ENCODE measurements at places on chromosomes 16 and 17.
A peak's percentile ranks its signal among the peaks of the same experiment; 100 is the strongest.

- H3K27ac ChIP-seq: no peak overlapping the region
- H3K36me3 ChIP-seq: no peaks in the 10 kb centered on the region
- no peaks in the 10 kb centered on the region for H3K27me3 ChIP-seq
- H3K4me1 ChIP-seq: no peaks in the 10 kb centered on the region
- no peak for DNase-seq
Measured at GRCh38 chr16:65681406-65681805, 559.5 kb upstream of the CDH11 start.

- H3K27me3 ChIP-seq: no peaks in the 10 kb centered on the region
- peaks cover 69% of the 10 kb centered on the region for H3K36me3 ChIP-seq
- H3K27ac ChIP-seq: peak overlapping the region; percentile 24
- peak; percentile 83 for DNase-seq
Measured at GRCh38 chr17:39920218-39921210, 2.1 kb upstream of the GSDMB start.

DNA sequence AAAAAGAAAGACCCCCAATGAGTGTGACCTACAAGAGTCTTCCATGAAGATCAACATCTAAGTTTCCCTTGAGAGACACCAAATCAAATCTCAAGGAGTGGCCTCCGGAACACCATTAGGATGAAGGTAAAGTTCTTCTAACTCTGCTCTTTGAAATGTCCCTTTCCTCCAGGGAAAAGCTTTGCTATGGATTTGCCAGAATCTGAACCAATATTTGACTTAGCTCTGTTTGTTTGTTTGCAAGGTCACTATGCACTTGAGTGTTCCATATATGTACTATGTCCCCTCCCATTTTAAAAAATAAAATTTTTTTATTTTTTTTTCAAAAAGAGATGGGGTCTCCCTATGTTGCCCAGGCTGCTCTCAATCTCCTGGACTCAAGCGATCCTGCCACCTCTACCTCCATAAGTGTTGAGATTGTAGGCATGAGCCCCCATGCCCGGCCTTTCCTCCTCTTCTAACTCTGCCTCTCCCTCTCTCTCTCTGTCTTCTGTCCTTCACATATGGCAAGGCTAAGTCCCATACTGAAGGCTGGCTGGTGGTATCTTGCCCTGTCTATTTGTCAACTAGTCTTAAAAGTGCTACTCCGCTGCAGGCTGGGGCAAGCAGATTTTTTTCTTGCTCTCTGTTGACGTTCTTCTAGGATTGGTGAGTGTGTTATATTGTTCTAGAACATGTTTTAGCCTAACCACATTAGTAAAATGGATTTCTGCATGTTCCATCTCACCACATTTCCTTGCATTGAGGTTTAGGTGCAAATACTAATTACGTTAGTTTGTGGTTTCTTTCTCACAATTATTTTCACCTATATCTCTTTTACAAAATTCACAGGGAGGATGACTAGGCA lies 276.7 kb upstream of the DYNLRB2 start:
- DNase-seq: no peak
- H3K4me1 ChIP-seq: peaks cover 34% of the 10 kb centered on the region
- H3K27me3 ChIP-seq: no peaks in the 10 kb centered on the region
- no peak overlapping the region for H3K4me3 ChIP-seq
- H3K36me3 ChIP-seq: no peaks in the 10 kb centered on the region

- no peak overlapping the region for H3K4me3 ChIP-seq
- no peaks in the 10 kb centered on the region for H3K4me1 ChIP-seq
- no peak overlapping the region for H3K27ac ChIP-seq
- DNase-seq: no peak
Measured at GRCh38 chr16:1511662-1512569, 18.8 kb downstream of the TELO2 start.

DNA sequence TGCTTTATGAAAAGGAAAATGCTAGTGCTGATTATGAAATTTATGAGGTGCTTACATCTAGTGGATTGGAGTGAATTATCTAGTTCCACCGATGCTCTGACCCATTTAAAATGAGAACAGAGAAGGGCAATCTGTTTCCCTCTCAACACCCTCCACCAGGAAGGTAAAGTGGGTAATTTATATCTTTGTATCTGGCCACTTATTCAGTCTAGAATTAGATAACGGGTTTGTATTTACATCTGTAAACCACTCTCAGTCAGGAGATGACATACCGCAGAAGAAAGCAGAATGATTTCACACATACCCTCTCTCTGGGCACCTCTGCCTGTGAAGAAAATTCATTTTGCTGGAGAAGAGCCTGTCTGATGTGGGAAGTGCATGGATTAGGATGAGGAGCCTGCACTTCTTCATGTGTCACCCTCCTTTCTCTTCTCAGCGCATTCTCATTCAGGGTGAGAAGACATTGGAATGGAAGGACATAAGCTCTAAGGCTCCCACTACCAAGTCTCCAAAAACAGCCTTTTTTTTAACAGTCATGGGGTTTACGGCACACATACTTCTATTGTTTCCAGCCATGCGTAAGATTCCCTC lies 646.7 kb upstream of the SALL1 start:
- no peak overlapping the region for H3K4me3 ChIP-seq
- DNase-seq: no peak
- no peak overlapping the region for H3K27ac ChIP-seq
- no peaks in the 10 kb centered on the region for H3K4me1 ChIP-seq

DNA sequence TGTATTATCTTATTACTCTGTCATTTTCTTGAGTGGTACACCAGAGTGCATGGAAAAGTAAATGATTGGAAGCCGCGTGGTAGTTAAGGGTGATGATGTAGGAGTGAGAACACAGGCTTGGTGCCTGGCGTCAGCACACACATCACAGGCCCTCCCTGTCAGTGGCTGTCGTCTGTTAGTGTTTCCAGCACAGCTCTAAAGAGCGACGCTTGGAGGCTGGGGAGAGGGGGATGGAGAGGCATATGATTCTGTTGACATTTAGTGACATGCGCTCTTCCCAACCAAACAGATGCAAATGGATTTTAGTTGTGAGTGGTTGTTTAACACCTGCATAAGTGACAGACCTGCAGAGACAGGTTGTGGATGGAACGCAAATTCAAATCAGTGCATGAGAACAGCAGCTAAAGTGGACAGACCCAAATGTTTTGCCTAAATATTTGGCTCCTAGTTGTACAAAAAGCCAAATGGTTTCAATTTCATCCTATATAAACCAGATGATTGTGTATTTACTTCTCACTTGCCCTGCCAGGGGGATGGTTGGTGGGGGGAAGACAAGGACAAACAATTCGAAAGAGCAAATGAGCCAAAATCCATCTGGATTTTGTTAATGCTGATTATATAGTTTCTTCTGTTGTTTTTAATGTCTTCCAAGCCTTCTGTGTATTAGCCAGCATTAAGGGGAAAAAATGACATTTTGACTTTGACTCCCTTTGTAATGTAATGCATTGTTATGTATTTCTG lies 222.3 kb downstream of the WWOX start:
- no peak for DNase-seq
- no peak overlapping the region for H3K4me3 ChIP-seq
- H3K36me3 ChIP-seq: no peaks in the 10 kb centered on the region
- H3K4me1 ChIP-seq: no peaks in the 10 kb centered on the region
- no peaks in the 10 kb centered on the region for H3K27me3 ChIP-seq
- no peak overlapping the region for H3K27ac ChIP-seq

DNA sequence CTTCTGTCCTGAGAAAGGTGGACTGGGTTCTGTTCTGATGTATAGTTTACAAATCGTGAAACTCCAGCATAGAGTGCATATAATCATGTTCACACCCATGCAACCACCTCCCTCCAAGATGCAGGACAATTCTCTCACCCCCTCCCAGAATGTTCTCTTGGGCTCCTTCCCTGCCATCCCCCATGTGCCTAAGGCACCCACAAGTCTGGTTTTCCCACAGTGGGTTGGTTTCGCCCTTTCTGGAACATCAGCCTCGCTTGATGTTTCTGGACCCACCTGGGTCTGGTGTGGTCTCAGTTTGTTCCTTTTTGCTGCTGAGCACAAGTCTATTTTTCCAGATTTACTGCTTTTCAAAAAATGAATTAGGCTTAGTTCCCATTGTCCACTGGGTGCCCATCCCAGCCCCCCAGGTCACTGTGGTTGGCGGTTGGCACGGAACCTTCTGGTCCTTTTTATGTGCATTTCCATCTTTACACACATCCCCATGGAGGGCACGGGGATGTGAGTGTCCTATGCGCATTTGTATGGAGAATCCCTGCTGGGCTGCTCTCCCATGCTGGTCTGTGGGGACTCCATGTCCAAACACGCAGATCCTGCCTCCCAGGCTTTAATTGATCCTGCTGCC lies 19.0 kb downstream of the MAP2K3 start:
- no peak overlapping the region for H3K27ac ChIP-seq
- H3K27me3 ChIP-seq: no peaks in the 10 kb centered on the region
- H3K4me3 ChIP-seq: no peak overlapping the region
- peak; percentile 9 for DNase-seq

- peaks cover 4% of the 10 kb centered on the region for H3K4me1 ChIP-seq
- H3K27ac ChIP-seq: peak overlapping the region; percentile 3
- H3K27me3 ChIP-seq: peaks cover 5% of the 10 kb centered on the region
- H3K36me3 ChIP-seq: no peaks in the 10 kb centered on the region
- no peak for DNase-seq
- peak overlapping the region; percentile 1 for H3K4me3 ChIP-seq
Measured at GRCh38 chr17:47736501-47737495, 3.8 kb downstream of the TBX21 start.

DNA sequence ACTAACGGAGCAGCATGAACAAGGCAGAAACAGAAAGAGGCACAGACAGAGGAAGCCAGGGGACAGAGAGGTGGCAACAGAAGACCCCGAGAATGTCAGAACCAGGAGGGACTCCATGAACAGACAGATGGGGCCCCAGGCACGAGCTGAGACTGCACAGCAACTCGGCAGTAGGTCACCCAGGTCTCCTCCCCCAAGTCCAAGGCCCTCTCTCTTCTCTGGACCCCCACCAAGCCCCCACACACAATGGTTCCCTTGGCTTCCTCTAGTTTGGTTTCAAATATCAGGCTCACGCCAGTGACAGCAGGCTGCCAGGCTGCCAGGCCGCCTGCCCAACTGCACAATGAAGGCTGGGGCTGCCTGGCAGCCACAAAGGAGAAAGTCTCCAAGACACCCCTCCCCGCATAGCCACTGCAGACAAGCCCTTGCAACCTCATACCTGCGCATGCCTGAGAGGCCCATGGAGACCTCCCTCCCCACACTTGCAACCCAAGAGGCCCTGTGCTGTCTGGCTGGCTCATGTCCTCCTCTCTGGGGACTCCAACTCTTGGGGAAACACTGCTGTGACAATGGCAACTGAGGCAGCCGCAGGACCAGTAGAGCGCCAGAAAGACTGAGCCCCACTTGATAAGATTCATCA lies 54.8 kb downstream of the PIMREG start:
- H3K27ac ChIP-seq: no peak overlapping the region
- no peaks in the 10 kb centered on the region for H3K36me3 ChIP-seq
- H3K27me3 ChIP-seq: no peaks in the 10 kb centered on the region
- no peak for DNase-seq

DNA sequence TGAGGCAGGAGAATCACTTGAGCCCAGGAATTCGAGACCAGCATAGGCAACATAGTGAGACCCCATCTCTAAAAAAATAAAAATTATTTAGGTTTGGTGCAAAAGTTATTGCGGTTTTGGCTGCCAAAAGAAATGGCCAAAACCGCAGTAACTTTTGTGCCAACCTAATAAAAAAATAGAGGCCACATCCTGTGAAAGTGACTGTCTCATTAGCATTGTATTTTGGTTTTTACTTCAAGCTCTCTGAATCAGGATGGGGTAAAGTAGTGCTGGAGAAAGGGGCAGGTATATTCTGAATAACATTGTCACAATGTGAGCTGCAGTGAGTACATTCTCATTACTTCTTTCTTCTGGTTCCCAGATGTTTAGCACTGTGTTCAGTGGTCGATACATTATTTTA lies 36.0 kb downstream of the ATP6V0A1 start:
- DNase-seq: no peak
- no peaks in the 10 kb centered on the region for H3K27me3 ChIP-seq
- no peaks in the 10 kb centered on the region for H3K4me1 ChIP-seq

DNA sequence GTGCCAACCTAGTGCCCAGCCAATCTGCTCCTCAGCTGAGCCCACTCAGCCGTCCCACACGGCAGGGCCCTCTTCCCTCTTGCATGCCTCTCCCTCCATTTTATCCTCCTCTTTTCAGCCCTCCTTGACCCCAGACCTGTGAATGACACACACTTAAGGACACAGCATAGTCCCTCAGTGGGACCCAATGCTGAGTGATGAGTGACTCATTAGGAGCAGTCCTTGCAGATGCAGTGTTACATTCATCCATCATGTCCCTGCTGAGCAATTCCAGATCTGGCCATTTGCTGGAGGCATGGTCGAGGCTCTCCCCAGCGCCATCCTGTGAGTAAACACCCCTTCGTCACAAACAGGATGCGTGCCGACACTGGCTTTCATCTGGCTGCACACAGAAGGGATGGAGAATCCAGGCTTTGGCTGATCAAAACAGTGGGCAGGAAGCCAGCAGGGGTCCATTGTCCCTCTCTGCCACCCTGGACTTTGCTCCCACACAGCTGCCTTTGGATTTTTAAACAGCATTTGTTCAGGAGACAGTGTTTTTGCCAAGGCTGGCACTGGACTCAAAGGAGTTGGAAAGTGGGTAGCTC lies 122.6 kb downstream of the AXIN2 start:
- H3K36me3 ChIP-seq: no peaks in the 10 kb centered on the region
- DNase-seq: peak; percentile 18
- H3K27me3 ChIP-seq: peaks cover 6% of the 10 kb centered on the region
- H3K4me3 ChIP-seq: no peak overlapping the region
- no peak overlapping the region for H3K27ac ChIP-seq
- H3K4me1 ChIP-seq: no peaks in the 10 kb centered on the region

GRCh38 chr16:11350921-11351335 lies 5.7 kb downstream of the RMI2 start:
- H3K4me1 ChIP-seq: peaks cover 2% of the 10 kb centered on the region
- H3K4me3 ChIP-seq: no peak overlapping the region
- no peak overlapping the region for H3K27ac ChIP-seq
- DNase-seq: no peak
- no peaks in the 10 kb centered on the region for H3K36me3 ChIP-seq

- no peak for DNase-seq
- no peaks in the 10 kb centered on the region for H3K4me1 ChIP-seq
- no peak overlapping the region for H3K27ac ChIP-seq
- H3K36me3 ChIP-seq: no peaks in the 10 kb centered on the region
Measured at GRCh38 chr16:83983491-83983890, 15.4 kb downstream of the NECAB2 start.

DNA sequence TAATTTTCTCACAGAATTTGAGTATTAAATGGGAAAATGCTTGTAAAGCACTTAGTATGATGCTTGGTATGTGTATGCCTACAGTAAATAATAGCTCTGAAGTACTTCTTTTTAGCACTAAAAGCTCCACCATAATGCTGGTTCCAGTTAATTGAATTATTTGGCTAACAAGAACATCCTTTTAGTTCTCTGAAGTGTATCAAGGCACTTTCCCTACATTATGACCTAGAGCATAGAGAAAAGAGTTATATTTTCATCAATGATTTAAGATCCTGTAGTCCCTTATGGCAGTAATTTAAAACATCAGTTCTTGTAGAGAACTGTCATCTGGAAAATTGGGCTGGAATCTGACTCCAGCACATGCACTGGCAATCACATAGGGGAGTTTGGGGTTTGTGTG lies 21.9 kb upstream of the PHAF1 start:
- no peaks in the 10 kb centered on the region for H3K36me3 ChIP-seq
- H3K4me1 ChIP-seq: no peaks in the 10 kb centered on the region
- no peak for DNase-seq
- no peak overlapping the region for H3K27ac ChIP-seq
- no peak overlapping the region for H3K4me3 ChIP-seq

- no peak overlapping the region for H3K27ac ChIP-seq
- no peak overlapping the region for H3K4me3 ChIP-seq
- H3K4me1 ChIP-seq: no peaks in the 10 kb centered on the region
- no peaks in the 10 kb centered on the region for H3K36me3 ChIP-seq
- no peaks in the 10 kb centered on the region for H3K27me3 ChIP-seq
Measured at GRCh38 chr17:5819396-5819795, 235.1 kb upstream of the NLRP1 start.
